Activated CD8-positive, alpha-beta T cell treated with anti-CD3 and anti-CD28 coated beads for 36 hours (primary cell): ENCODE measurements at places on chromosomes 13 and 19. TPM values are rescaled to one million over a fixed set of nuclear protein-coding genes. Genes with fewer than 3 reads are reported as not detected.

Gene ZNF229
- total RNA-seq = 1.0 TPM

DNA sequence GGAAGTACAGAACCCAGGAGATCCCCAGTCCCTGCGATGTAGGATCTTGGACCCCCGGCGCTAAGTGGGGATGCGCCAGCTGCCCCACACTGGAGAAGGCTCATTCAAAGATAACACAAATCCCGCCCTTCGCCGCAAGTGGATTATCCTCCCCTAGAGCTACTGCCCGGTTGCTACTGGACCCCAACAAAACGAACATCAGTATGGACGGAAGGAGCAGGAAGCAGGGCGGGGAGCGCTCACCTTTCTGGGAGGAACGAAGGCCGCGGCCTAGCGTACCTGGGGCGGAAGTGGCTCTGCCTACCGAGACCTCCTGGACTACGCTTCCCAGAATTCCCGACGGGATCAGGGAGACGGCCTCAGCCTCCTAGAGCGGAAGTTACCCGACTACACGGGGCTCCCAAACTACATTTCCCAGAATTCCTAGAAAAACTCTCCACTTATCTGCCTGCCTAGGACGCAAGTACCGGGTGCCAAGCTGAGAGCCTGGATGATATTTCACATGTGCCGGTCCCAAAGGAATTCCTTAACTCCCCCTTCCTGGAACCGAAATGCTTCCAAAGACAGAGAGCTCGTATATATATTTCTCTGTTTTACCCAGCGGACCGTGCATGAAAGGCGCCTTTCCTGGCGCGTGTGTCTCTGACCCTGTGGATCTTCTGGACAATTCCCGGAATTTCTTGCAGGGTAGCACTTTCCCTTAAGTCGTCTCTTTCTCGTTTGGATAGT is at the start of gene ZNF112:
Gene ZNF112, minus strand, starts transcription at position 298 of the 729 bp plus-strand sequence. CDS start 16,141 bp downstream, outside the sequence.
- peak; percentile 32 for DNase-seq

DNA sequence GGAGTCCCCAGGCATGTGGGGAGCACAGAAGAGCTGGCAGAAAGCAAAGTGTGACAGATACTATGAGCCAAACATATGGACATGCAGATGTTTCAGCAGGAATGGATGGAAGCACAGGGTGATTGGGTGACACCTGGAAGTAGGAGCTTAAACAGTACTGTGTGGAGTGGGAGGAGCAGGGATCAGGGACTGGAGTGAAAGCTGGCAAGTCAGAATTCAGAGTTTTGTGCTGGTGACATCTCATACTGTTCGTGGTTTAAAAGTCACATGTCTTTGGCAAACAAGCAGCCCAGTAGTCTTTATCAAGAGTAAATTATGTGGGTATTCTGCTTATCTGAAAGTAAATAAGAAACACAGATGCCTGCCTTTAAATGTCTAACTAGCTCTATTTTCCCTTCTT is 408.2 kb downstream of the COG6 start:
- DNase-seq = no peak

GRCh38 chr13:50001287-50001686 is 4.4 kb downstream of the TRIM13 start:
- no peak for DNase-seq

GRCh38 chr13:50437252-50437651 is 406.2 kb downstream of the DLEU7 start:
- no peak for DNase-seq

DNA sequence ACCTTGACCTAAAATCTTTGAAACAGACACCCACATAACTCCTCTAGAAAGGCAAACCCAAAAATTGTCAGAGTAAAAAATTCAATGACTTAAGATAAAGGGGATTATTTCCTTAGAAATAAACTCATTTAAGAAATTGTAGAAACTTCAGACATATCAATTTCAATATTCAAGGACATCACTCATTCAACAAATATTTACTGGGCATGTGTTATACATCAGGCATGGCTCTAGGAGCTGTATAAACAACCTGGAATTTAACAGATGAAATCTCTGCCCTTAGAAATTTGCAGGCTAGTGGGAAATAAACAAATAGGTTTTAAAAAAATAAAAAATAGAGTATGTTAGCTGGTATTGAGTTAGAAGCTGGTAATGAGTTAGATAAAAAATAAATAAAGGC is 84.0 kb upstream of the LSM14A start:
- no peak for DNase-seq

DNA sequence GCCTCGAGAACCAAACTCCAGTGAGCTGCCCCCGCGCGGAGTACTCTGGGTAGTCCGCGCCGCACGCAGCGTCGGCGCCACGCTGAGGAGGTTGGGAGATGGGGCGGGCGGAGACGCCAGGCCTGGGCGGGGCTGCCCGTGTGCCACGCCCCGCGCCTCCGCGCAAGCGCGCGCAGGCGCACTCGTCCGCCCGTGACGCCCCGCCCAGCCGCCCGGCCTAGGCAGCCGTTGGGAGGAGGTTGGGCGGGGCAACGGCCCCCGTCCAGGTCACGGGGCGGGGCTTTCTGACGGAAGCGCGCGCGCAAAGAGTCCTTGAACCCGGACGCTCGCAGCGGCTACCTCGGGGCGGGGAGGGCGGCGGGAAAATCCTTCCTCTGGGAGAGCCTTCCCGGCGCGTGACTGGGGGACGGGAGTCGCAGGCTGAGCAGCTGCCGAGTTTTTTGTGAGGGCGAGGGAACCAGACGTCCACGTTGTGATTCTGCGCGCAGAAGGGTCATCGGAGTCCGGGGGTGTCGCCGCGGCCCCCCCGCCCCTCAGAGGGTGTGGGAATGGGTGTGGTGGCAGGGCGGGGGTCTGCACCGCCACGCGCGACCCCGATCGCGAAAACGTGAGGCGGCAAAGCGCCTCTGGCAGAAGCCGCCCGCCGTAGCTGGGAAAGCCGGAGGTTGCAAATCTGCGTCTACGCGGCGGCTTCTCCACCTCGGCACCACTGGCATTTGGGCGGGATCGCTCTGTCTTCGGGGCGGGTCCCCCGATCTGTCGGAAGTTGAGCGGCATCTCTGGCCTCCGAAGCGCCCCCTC is at the start of gene MED26:
Gene MED26, minus strand, starts transcription at position 22 of the 801 bp plus-strand sequence. CDS start 261 bp downstream, outside the sequence.
- peak; percentile 96 for DNase-seq

- DNase-seq = no peak
Observed at GRCh38 chr19:911197-912033, 1.6 kb downstream of the R3HDM4 start.

Gene SLC1A6
- total RNA-seq = not detected

- DNase-seq = no peak
Observed at GRCh38 chr13:61142506-61142905, 273.1 kb downstream of the PCDH20 start.

- DNase-seq = peak; percentile 21
Observed at GRCh38 chr13:21668732-21669275, 2.1 kb upstream of the FGF9 start.

DNA sequence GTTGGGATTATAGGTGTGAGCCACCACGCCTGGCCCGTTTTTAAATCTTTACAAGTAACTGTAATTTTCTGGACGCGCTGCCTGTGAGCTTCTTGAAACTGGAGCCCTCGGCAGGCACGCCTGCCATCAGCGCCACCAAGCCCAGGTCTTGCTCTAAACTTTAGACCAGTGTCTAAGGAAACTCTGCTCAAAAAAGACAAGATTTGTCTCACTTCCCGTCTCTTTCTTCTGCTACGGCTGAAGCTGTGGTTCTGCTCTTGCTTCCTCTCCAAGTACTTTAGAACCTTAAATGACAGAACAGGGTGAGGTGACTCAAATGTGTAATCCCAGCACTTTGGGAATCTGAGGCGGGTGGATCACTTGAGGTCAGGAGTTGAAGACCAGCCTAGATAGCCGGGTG is 24.9 kb downstream of the RCN3 start:
- peak; percentile 44 for DNase-seq

- no peak for DNase-seq
Observed at GRCh38 chr13:108315273-108315672, 45.8 kb downstream of the TNFSF13B start.

DNA sequence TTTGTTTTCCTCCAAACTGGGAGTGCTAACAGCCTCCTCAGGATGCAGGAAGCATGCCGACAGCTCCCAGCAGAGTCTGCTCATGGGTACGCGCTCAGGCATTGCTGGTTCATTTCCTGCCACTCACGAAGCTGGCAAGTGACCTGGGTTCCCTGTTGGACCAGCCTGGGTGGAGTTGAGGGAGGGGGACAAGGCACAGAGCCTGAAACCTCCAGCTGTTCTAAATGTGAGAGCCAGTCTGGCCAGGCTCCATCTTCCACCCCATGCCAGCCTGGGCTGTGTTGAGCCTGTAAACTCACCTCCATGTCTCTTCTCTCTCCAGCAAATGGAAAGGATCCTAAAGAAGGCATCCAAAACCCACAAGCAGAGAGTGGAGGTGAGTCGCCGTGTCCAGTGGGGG is 5.0 kb downstream of the FAM32A start:
- no peak for DNase-seq

DNA sequence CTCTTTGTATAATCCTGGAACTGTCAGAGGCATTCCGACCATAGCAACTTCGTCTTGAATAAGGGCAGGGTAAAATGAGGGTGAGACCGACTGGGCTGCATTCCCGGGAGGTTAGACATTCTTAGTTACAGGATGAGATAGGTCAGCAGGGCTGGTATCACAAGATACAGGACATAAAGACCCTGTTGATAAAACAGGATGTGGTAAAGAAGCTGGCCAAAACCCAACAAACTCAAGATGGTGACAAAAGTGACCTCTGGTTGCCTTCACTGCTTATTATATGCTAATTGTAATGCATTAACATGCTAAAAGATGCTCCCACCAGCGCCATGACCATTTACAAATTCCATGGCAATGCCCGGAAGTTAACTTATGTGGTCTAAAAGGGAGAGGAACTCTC is 27.7 kb upstream of the MBNL2 start:
- DNase-seq = no peak

- DNase-seq = no peak
Observed at GRCh38 chr13:110700641-110701040, 5.3 kb downstream of the CARS2 start.

Gene RNF225
- 1.1 TPM for total RNA-seq

- DNase-seq = no peak
Observed at GRCh38 chr19:30053558-30053957, 111.5 kb downstream of the URI1 start.

DNA sequence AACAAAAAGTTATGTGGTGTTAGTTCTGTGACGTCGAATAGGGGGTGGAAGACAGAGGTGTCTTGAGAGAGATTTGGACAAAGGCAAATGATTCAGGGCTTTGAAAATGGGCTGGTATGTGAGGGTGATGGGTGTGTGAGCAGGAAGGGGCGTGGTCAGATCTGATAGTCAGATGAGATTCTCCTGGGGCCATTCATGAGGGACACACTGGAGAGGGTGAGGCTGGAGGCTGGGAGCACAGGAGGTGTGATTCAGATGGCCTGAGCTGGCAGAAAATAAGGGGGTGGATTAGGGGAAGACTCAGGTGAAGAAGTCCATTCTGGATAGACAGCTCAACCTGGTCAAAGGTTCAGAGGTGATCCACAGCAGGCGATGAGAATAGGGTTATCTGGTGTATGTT is 28.0 kb downstream of the CYP4F22 start:
- DNase-seq = no peak

GRCh38 chr13:36912973-36913372 is 7.1 kb downstream of the SMAD9 start:
- DNase-seq = no peak

GRCh38 chr13:98751367-98751782 is 1.1 kb downstream of the SLC15A1 start:
- DNase-seq = no peak

- DNase-seq = no peak
Observed at GRCh38 chr13:106036870-106037269, 498.6 kb downstream of the EFNB2 start.

Gene CGB5
- total RNA-seq = not detected
